GM23248 (cell line): ENCODE measurements at places on chromosomes 2 and 18. TPM values are rescaled to one million over a fixed set of nuclear protein-coding genes. Genes with fewer than 3 reads are reported as not detected.

Gene TMEM247
- not detected in 2 replicates for polyA plus RNA-seq

Gene LINC00305
- not detected in 2 replicates for polyA plus RNA-seq

Gene ADCYAP1
- polyA plus RNA-seq: not detected in 2 replicates

Gene TMEM18
- 37.7 and 40.0 TPM in 2 replicates for polyA plus RNA-seq

Gene PID1
- 8.6 and 9.6 TPM in 2 replicates for polyA plus RNA-seq

Gene FAM117B
- 1.1 and 1.4 TPM in 2 replicates for polyA plus RNA-seq

Gene ALLC
- polyA plus RNA-seq: not detected in 2 replicates

Gene ANKZF1
- polyA plus RNA-seq: 26.8 and 31.5 TPM in 2 replicates

Gene ACMSD
- polyA plus RNA-seq: not detected in 2 replicates

Gene GDF7
- 0.03 TPM in 1 of 2 replicates, not detected in the other for polyA plus RNA-seq

Gene ACOXL
- not detected in 2 replicates for polyA plus RNA-seq

Gene UGT1A4
- not detected in 2 replicates for polyA plus RNA-seq

Gene RIF1
- polyA plus RNA-seq: 26.5 and 28.7 TPM in 2 replicates

Gene GALNT3
- 0.30 and 0.40 TPM in 2 replicates for polyA plus RNA-seq

Gene SCN9A
- 6.1 and 7.2 TPM in 2 replicates for polyA plus RNA-seq

Gene CCDC150
- 2.1 and 2.5 TPM in 2 replicates for polyA plus RNA-seq

Gene CTAGE1
- polyA plus RNA-seq: 0.06 TPM in 1 of 2 replicates, not detected in the other

Gene UGP2
- 180 TPM in 2 replicates for polyA plus RNA-seq

Gene HOXD9
- 5.7 and 7.2 TPM in 2 replicates for polyA plus RNA-seq

Gene OLA1
- polyA plus RNA-seq: 106 and 114 TPM in 2 replicates

Gene OR6B2
- polyA plus RNA-seq: not detected in 2 replicates

Gene CLEC4F
- polyA plus RNA-seq: not detected in 2 replicates

Gene CDH2
- polyA plus RNA-seq: 103 and 107 TPM in 2 replicates

Gene CCBE1
- 33.6 and 38.2 TPM in 2 replicates for polyA plus RNA-seq

Gene SKOR2
- polyA plus RNA-seq: not detected in 2 replicates

Gene HOXD12
- 0.14 and 0.19 TPM in 2 replicates for polyA plus RNA-seq

Gene LRATD1
- polyA plus RNA-seq: 0.86 and 1.3 TPM in 2 replicates

Gene POTEC
- not detected in 2 replicates for polyA plus RNA-seq

Gene IL1R1
- 75.4 and 78.5 TPM in 2 replicates for polyA plus RNA-seq

Gene TUBA4A
- polyA plus RNA-seq: 14.5 and 15.5 TPM in 2 replicates

Gene SERPINB10
- not detected in 2 replicates for polyA plus RNA-seq

Gene VWA3B
- not detected in 2 replicates for polyA plus RNA-seq

Gene MLPH
- 10.8 and 14.9 TPM in 2 replicates for polyA plus RNA-seq

Gene ANKRD36
- polyA plus RNA-seq: 5.0 and 9.4 TPM in 2 replicates

Gene NT5DC4
- not detected in 2 replicates for polyA plus RNA-seq

Gene POTEJ
- not detected in 2 replicates for polyA plus RNA-seq

Gene ZAP70
- not detected in 2 replicates for polyA plus RNA-seq

Gene PAX3
- not detected in 2 replicates for polyA plus RNA-seq

Gene G6PC2
- polyA plus RNA-seq: not detected in 2 replicates

Gene TEX44
- polyA plus RNA-seq: not detected in 2 replicates

Gene MEP1B
- not detected in 2 replicates for polyA plus RNA-seq
